NCI-H345 (cell line): ENCODE measurements at places on chromosomes 7 and 10.

- DNase-seq = no peak
Observed at GRCh38 chr10:69328380-69328735, 50.1 kb downstream of the HK1 start.

DNA sequence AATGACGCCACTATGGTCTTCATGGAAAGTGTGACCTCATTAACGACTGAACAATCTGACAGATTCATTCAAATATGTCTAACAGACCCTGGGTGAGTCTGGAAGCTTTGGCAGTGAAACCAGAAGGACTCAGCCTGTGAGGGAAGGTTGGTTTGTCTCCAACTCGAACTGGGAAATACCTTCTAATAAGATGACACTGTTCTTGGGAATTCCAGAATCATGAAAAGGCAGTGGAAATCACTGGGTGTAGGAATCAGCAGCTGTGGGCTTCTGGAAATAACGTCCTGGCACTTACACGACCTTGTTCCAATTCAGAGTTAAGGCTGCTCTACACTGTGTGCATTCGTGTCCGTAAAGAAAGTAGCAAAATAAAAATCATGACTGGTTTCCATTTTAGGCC, 75.1 kb downstream of the DGKI start:
- DNase-seq = no peak

DNA sequence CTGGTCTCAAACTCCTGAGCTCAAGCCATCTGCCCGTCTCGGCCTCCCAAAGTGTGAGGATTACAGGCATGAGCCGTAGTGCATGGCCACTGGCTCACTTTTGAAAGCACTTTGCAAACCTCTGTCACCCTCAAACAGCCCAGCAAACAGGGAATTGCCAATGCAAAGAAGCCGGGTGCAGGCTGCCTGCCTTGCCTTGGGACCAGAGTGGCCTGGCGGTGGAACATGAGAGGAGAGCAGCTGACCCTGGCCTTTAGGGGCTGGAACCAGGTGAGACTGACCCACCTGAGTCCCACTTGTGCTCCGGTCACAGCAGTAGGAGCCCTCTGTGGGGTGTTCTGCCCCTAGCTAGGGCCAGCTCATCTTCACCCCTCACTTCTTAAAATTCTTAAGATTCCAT, 237.1 kb upstream of the GALNT17 start:
- DNase-seq = no peak

GRCh38 chr7:50655020-50655419, 89.8 kb upstream of the DDC start:
- no peak for DNase-seq

- DNase-seq = no peak
Observed at GRCh38 chr10:49228677-49229076, 40.5 kb upstream of the TMEM273 start.

DNA sequence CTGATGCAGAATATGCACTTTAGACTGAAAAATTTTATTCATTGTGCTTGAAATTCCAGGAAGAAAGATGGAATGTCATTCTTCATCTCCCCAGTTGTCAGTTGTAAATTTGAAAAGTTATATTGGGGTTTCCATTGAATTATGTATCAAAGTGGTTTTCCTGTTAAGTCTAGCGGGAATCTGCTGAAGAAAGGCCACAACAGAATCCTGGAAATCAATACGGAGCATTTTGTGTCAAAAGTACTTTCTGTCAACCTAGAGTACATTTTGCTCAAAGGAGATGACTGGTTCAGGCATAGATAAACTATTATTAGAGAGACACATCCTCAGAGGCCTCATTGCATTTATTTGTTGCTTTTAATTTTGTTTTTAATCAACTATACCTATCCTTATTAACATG, 538.2 kb upstream of the SEMA3D start:
- no peak for DNase-seq

GRCh38 chr10:12974491-12975199, 26.9 kb downstream of the CCDC3 start:
- no peak for DNase-seq

DNA sequence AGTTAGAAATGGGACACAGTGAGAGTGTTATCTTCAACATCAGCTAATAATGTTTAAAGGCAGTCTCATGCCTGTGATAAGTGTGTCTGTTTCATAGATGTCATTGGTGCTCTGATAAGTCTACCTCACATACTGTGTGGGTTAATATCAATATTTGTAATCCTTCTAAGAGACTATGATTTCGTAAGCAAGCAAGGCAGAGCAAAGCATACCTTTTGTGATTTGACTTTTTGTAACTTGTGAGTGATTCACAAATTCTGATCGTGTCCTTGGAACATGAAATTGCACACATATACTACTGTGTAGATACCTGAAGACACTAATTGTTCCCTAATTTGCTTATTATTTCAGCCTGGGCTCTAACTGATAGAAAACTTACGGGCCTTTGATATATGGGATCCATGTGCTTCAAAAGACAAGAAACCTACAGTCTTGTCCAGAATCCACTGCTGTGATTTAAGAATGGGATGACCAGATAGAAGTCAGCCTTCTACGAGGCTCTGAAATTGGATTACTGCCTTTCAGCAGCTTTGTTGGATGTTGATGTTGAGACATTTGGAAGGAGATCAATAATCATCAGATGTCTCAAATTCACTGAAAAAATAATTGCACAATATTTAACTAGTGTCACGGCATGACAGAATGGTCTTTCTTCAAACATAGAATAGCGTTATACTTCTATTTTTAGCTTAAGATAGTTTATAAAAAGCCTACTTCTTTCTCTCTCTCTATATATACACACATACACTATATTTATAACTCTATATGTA, 63.2 kb upstream of the KLF6 start:
- no peak for DNase-seq
